ENCODE measurements at places on chromosomes 2 and 18. TPM values are rescaled to one million over a fixed set of nuclear protein-coding genes. Genes with fewer than 3 reads are reported as not detected.

- H3K4me3 ChIP-seq = no peak overlapping the region
- no peak overlapping the region for H3K27ac ChIP-seq
- no peak for DNase-seq
Measured at GRCh38 chr2:37354531-37354930, 10.1 kb downstream of the QPCT start.

Gene COL4A4
- total RNA-seq = 26.4 TPM

Gene CABYR
- not detected for total RNA-seq

- H3K27ac ChIP-seq = no peak overlapping the region
- H3K4me3 ChIP-seq = no peak overlapping the region
- no peak for DNase-seq
- H3K27me3 ChIP-seq = no peaks in the 10 kb centered on the region
- no peaks in the 10 kb centered on the region for H3K36me3 ChIP-seq
Measured at GRCh38 chr2:98412751-98413458, 31.8 kb upstream of the INPP4A start.

DNA sequence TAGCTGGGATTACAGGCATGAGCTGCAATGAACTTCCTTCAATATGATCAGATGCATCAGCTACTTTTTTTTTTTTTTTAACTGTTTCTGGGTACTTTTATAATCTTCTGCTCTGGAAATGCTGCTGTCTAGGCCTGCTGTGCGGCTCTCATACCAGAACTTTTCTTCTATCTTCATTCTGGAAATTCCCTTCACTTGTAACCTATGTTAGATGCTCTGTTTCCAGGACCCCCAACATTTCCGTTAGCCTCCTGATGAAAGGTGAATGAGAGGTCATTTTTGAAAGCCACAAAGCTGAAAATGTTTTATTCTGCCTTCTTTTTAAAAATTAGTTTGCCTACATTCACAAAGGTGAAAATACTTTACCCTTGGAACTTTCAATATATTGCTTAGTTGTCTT lies 8.6 kb downstream of the AGFG1 start:
- no peak overlapping the region for H3K27ac ChIP-seq
- no peaks in the 10 kb centered on the region for H3K27me3 ChIP-seq
- no peaks in the 10 kb centered on the region for H3K36me3 ChIP-seq
- DNase-seq = no peak
- no peak overlapping the region for H3K4me3 ChIP-seq
